ENCODE measurements at places on chromosomes 11 and 22.

DNA sequence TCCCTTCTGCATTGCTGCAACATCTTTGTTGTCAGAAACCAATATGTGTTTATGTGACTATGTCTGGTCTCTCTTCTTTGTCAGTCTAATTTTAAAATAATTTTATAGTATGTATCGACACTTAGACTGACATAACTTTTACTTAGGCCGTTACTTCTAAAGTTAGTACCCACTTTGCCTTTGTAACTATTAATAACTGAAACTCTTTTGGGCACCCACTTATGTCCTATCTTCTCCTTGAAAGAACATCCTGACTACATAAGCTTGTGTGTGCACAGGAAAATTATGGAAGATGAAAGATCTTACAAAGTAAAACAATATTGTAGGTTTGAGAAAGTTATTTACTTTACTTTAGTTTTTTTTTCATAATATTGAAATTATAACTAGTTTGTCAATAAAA, 230.4 kb upstream of the CCDC179 start:
- DNase-seq = no peak

GRCh38 chr11:121872356-121872755, 243.7 kb downstream of the BLID start:
- DNase-seq = no peak

- no peak for DNase-seq
These were observed 233.4 kb downstream of the INSC start for GRCh38 chr11:15347969-15348734.

- no peak for DNase-seq
These were observed 12.0 kb upstream of the GAB2 start for GRCh38 chr11:78429660-78430059.

DNA sequence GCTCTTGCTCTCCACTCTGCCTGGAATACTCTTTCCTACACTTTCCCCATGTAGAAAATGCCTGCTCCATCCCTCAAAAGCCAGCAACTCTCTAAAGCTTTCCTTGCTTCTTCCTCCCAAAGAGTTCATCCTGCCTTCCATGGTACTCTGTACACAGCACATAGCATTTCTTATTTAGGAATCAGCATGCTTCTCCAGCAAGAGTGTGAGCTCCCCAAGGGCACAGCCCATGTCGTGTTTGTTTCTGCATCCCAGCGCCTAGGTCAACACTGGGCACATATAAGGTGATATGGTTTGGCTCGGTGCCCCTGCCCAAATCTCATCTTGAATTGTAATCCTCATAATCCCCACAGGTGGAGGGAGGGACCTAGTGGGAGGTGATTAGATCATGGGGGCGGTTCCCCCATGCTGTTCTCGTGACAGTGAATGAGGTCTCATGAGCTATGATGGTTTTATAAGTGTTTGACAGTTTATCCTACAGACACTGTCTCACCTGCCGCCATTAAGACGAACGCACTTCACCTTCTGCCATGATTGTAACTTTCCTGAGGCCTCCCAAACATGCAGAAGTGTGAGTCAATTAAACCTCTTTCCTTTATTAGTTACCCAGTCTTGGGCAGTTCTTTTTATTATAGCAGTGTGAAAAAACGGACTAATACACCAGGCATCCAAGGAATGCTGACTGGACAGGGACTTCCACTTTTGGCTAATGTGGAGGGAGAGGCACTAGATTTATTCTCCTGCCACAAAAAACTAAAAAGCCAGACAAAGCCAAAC, 8.2 kb downstream of the VPS37C start:
- no peak for DNase-seq

- DNase-seq = no peak
These were observed 1024.0 kb upstream of the CNTN5 start for GRCh38 chr11:97996762-97997161.

- no peak for DNase-seq
These were observed 29.1 kb upstream of the NARS2 start for GRCh38 chr11:78603792-78604191.
